ENCODE measurements at places on chromosomes 6 and 20.
A peak's percentile ranks its signal among the peaks of the same experiment; 100 is the strongest.

DNA sequence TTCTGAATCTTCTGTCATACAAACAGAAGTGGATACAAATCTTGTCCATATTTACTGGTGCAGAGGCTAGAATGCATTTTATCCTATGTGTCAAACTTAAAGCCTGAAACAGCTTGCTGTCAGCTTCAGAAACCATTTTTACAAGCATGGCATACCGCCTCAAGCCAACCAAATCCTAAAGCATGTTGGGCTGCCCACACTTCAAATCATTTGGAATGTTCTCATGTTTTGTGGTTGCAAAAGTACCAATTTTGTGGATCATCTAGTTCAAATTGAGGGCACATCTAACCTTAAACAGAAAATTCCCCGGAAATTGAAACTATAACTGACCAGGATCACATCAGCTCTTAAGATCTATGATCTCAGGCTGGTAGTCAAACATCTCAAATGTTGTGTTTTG is 3.2 kb downstream of the GPR63 start:
- no peak for DNase-seq

DNA sequence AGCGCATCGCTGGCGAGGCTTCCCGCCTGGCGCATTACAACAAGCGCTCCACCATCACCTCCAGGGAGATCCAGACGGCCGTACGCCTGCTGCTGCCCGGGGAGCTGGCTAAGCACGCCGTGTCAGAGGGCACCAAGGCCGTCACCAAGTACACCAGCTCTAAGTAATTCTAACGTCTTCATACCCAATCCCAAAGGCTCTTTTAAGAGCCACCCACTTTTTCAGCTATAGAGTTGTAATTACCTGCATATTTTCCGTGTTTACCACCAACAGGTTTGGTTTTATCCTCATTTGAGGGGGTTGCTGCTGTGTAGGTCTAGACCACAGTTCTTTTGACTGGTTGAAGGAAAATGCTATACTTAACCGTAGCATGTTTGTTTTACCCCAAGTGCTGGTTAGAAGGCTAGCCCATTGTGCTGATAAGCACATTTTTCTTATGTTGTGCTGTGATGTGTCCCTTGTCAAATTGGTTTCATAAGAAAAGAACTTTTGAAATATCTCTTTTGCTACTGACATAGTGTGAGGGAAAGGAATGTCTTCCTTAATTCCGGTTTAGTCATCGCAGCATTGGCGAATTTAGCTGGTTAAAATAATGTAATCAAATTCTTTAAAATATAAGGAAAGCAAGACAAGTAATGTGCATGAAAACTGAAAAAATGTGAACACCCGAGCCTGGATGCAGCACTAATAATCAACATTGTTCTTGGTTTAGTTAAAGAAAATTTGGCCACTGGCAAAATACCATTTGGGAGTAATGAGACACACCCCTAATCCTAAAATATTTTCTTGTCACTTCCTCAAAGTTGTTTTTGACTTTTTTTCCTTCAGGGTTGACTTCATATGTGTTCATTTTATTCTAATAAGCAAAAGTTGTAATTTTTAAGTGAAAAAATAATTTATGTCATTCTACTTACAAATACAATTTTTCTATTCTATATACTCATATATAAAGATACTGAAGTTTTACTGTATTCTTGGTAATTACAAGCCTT is 112.8 kb downstream of the HFE start:
- no peak for DNase-seq

DNA sequence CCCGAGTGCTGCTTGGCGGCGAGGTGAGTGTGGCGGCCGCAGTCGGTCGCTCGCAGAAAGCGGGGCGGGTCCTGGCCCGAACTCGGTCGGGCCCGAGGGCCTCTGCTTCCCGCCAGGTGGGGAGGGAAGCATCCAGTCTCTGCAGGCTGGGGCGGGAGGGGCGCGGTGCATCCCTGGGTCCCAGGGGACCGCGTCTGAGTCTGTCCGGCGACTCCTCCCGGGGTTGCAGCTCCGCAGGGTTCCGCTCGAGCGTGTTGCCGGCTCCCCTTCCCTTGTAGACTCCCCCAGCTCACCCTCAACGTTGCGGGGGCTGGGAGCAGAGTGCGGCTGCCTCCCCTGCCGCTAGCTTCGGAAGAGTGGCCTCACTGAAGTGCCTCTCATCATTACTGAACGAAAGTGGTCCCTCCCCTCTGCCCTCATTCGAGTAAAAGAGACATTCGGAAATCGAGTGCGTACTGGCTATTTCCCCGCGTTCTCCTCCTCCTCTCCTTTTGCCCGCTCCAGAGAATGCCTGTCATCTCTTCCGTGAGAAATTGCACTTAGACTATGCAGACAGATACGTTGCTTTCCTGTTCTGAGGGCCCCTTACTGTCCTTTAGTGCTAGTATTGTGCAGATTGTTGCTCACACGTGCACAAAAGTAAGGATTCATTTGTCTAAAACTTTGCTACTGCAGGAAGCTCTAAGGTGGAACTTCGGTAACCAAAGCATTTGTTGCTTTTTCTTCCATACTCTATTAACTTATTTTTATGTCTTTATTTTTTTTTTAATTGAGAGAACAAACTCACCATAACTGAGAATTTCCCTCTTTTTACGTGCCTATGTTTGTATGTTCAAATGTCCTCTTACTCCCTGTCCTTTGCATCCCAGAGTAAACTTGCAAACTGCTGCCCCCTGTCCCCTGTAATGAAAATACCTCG is 751 bp downstream of the MAP3K4 start:
- peak; percentile 19 for DNase-seq

DNA sequence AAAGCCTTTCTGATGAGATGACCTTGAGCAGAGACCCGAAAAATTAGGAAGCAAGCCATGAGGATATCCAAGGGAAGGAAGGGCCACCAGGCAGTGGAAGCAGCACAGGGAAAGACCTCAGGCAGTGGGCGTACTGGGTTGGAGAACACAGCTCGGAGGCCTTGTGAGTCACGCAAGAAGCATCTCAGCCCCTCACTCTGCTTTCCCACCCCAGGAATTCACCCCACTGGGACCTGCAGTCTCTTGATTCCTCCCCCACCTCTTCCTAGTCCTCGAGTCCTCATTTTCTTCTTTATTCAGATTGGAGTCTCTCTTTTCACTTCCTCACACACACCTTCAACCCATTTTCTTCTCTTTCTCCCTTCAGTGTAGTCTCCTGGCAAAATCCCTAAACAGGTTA is 27.0 kb downstream of the RPRD1B start:
- DNase-seq = no peak

- no peak for DNase-seq
These were observed 3.4 kb upstream of the SRC start for GRCh38 chr20:37342231-37343177.

DNA sequence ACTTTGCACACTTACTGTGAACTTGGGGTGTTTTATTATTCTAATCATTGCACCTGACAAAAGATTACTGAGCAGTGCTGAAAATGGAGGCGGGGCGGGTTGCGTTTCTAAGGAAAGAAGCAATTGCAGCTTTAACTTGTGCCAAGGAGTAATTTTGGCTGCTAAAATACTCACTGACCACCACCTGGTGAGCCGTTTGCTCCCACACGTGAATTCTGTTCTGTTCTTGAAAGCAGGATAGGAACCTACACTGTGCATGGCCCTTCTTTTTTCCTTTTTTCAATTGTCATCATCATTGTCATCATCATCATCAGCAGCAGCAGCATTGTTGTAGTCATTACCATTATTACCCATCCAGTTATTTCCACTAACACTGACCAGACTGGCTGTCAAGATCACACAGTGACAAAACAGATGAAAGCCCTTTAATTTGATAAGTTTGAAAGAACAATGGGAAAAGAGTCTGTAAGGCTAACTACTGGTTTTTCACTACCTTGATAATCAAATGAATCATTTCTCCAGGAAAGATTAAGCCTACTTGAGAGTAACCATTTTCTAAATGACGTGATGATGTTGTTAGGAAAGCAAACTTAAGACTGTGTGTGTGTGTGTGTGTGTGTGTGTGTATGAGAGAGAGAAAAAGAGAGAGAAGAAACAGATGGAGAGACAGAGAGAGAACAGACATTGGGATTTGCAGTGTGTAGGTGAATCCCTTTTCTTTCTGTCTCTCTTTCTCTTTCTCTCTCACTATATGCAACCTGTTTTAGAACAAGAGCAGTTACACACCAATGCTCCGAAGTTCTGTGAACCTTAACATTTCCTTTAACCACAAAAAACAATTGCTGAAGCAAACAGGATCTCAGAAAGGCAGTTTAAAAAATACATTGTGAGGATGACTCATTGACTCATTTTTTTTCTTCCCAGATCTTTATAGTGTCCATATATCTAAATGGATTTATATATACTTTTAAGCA is 3.8 kb downstream of the RIPOR2 start:
- DNase-seq = no peak

DNA sequence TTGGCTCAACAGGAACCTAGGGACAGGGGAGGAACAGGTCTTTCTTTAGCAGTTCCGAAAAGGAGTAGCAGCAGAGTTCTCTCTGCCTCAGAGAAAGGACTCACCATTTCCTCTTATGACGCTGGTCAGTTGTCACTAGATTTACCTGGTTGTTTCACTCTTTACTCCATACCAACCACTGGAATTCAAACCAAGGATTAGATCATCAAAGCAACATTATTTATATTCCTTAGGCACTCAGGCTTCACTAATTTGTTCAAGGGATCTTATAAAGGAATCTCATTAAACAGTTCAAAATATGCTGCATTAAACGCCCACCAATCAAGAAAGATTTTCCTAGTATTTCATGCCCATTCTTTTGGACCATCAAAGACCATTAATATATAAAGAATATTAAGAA is 1129.5 kb upstream of the MAP3K7 start:
- no peak for DNase-seq

GRCh38 chr20:20334489-20334888 is 33.4 kb upstream of the INSM1 start:
- no peak for DNase-seq

DNA sequence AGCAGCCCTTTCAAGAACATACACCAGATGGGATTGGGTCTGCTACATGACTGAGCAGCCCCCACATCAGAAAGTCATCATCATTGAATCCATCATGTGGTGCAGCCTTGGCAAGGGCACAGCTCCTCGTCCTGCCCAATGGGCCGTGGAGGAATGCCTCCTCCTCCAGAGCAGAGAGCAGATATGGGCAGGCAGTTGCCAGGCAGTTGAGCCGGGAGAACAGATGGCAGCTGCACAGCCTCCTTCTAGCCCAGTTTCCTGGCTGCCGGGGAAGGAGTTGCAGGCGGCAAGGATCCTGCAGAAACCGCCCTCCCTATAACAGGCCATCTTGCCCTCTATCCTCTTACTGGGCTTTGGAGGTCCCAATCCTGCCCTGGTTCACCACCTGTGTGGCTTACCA is 11.9 kb upstream of the ZFAND3 start:
- DNase-seq = no peak

DNA sequence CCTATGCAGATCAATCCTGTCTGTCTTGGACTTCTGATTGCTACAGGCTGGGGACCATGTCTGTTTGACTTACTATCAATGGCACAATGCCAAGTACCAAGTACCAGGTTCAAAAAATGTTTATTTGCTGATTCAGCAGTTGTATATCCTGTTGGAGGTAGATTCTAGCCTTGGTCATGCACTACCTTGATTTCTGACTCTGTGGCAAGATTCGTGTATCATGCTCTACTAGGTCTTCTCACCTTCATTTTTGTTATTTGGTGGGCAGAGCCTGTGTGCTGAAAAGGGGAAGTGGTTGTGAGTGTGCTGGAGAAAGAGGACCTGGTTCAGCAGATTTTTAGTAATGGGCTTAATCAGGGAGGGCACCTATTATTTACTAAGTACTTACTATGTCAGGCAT is 192.4 kb upstream of the MYLIP start:
- no peak for DNase-seq

- DNase-seq = no peak
These were observed 16.7 kb downstream of the RPP21 start for GRCh38 chr6:30361661-30362060.

DNA sequence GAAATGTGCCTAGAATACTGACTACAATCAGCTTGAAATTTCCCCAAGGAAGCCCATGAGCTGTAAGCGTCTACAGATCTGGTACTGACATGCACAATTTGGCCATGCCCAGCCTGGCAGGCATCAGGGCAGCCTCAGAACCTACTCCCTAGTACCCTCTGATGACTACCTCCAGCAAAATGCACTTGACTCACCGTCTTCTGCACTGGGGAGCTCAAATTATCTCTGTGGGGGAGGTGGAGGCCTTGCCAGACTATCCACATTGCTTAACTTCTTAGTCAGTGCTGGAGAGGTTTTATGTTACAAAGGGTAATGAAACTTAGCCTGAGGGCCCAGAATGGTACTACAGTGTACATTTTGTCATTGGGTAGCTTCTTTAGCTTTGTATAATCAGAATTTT is 126.0 kb upstream of the ADGRF1 start:
- DNase-seq = no peak

DNA sequence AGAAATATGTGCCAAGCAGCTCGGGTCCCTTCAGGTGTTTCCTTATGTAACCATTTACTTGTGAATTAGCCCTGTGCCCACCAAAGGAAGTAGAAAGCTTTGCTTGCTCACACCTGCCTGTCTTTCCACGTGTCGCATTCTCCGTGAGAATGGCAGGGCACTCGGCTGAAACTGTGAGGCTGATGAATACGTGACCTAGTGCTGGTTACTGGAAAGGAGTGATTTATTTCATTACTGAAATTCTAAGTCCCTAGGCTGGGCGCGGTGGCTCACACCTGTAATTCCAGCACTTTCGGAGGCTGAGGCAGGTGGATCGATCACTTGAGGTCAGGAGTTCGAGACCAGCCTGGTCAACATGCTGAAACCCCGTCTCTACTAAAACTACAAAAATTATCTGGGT is 45.9 kb upstream of the TULP1 start:
- DNase-seq = no peak

DNA sequence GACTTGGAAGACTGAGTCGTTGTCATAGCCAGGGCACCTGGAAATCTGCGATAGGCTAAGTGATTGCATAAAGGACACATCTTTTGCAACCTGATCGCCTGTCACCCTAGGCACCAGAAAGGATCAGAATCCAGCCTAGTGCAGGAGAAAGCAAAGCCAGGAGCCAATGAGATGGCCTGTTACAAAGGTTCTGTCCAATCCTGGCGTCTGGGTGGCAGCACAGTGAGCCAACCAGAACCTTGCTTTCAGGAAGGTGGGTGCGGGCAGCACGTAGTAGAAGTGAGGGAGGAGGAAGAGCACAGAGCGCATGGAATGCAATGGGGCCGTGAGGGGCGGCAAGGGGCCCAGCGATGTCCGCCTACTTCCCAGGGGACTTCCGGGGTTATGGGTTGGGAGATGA is 120.4 kb upstream of the GGTLC1 start:
- no peak for DNase-seq

DNA sequence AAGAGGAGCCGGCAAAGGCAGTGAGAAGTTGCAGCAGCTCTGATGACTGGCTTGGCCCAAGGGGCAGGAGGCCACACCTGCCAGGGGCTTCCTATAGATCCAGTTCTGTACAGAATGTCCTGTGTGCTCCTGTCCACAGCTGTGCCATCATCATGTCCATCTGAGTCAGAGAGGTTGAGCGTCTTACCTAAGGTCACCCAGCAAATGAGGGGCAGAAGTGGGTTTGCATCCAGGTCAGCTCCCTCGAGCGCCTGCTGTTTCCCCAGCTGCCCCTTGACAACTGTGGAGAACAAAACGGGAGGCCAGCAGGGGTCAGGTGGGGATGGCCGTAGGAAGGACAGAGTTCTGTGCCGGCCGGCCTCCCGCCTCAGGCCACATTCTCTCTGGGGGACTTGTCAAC is 47.6 kb downstream of the DLGAP4 start:
- no peak for DNase-seq
